ENCODE measurements at places on chromosomes 7 and 10. TPM values are rescaled to one million over a fixed set of nuclear protein-coding genes. Genes with fewer than 3 reads are reported as not detected.

DNA sequence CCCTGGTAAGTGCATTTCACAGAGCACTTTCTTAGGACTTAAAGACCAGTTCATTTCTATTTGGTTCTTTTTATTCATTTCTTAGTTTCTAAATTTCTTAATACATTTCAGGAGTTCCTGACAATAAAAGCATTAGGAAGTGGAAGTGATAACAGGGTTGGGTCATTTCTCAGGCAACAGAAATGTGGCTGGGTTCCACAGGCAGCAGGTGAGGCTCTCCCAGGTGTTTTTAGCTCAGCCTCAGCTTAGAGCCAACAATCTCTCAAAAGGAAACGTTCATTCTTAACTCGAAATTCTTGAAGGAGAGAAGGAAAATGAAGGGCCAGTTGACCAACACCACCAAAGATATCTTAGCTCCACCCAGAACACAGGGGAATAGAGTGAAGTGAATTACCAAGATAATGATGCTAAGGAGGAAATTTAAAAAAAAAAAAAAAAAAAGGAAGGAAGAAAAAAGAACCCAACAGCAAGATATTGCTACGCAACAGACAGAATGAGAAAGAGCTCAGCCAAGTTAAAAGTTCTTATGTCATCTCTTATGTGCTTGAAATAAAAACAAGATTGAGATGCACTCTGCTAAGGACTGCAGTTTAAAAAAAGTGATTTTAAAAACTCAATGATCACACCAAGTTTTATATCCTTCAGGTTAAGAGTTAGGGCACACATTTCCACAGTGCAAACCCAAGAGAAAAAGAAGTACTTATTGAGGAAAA is 230.1 kb downstream of the GLI3 start:
- no peak overlapping the region for H3K4me3 ChIP-seq
- H3K4me1 ChIP-seq: no peaks in the 10 kb centered on the region
- H3K27me3 ChIP-seq: peaks cover 4% of the 10 kb centered on the region
- no peak overlapping the region for H3K27ac ChIP-seq

WASHC2A gene
- total RNA-seq: 19.2 TPM

- no peak overlapping the region for H3K27ac ChIP-seq
- no peak for DNase-seq
- H3K4me1 ChIP-seq: no peaks in the 10 kb centered on the region
- no peak overlapping the region for H3K4me3 ChIP-seq
Measured at GRCh38 chr7:51647931-51648351, 331.3 kb upstream of the COBL start.

DNA sequence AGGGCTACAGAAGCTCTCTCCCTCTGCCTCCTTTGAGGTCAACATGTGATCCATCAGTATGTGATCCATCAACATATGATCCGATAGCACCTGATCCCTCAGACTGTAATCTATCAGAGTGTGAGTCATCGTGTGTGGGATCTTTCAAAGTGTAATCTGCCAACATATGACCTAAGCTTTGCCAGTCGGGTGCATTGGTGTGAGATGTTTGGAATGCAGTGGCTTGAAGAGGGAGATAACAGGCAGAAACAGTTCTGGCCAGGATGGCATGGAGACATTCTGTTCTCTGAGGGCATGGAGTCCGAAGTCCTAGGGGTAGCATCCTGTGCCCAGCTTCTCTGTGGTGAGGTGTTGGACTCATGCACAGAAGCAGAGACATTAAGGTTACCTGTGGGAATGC is 217.7 kb upstream of the ETV1 start:
- no peaks in the 10 kb centered on the region for H3K4me1 ChIP-seq
- no peaks in the 10 kb centered on the region for H3K36me3 ChIP-seq
- H3K4me3 ChIP-seq: no peak overlapping the region
- H3K27ac ChIP-seq: no peak overlapping the region
- no peaks in the 10 kb centered on the region for H3K27me3 ChIP-seq

PRKCQ gene
- total RNA-seq: 0.54 TPM

GRCh38 chr10:77906951-77907421 is 19.6 kb downstream of the DLG5 start:
- H3K36me3 ChIP-seq: no peaks in the 10 kb centered on the region
- peaks cover 63% of the 10 kb centered on the region for H3K4me1 ChIP-seq
- no peaks in the 10 kb centered on the region for H3K27me3 ChIP-seq
- DNase-seq: no peak
- no peak overlapping the region for H3K4me3 ChIP-seq

DNA sequence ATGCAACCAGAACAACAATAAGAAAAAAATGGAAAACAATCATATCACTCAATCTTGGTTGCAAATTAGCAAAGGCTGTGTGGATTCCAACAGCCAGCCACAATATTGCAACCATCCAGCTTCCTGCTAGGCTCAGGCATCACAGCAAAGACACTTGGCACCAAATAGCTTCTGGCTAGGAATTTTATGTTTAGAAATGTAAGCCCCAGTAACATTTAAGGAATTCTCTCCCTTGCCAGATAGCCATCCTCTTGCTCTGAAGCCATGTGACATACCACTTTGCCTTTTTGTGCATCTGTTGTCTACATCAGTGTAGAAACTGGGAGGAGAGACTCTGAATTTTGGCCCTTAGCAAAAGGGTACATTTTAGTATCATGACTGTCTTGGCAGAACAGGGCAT is 22.2 kb downstream of the MKX start:
- no peak overlapping the region for H3K27ac ChIP-seq
- no peaks in the 10 kb centered on the region for H3K27me3 ChIP-seq
- H3K4me1 ChIP-seq: no peaks in the 10 kb centered on the region

DNA sequence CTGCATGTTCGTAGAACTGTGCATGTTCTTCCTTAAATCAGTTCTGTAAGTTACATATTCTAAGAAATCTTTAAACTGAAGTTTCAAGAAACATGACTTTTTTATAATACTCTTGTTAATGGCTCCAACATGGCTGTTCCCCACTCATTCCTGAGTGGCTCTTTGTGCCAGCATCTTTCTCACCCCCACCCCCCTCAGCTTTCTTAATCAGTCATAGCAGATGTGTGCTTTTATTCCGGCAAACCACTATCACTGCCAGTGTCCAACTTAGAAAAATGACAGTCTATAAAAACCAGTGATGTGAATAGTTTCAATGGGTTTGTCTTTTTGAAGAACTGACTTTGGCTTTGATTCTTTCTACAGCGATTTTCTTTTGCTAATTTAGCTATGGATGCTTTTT is 37.6 kb downstream of the PITRM1 start:
- no peaks in the 10 kb centered on the region for H3K4me1 ChIP-seq
- H3K36me3 ChIP-seq: peaks cover 62% of the 10 kb centered on the region
- no peak overlapping the region for H3K4me3 ChIP-seq

IFIT1B gene
- not detected for total RNA-seq

- H3K27ac ChIP-seq: no peak overlapping the region
- H3K4me3 ChIP-seq: no peak overlapping the region
- no peaks in the 10 kb centered on the region for H3K27me3 ChIP-seq
- H3K36me3 ChIP-seq: no peaks in the 10 kb centered on the region
- DNase-seq: no peak
Measured at GRCh38 chr10:49500412-49500811, 38.5 kb downstream of the ERCC6 start.

DNAJC1 gene
- 17.9 TPM for total RNA-seq

PRKAR2B gene
- 15.1 TPM for total RNA-seq

FAM237B gene
- total RNA-seq: not detected

Data from HCT116 (cell line).